ENCODE measurements at places on chromosomes 6 and 20.

- no peak for DNase-seq
Measured at GRCh38 chr6:47476781-47477496, 650 bp upstream of the CD2AP start.

DNA sequence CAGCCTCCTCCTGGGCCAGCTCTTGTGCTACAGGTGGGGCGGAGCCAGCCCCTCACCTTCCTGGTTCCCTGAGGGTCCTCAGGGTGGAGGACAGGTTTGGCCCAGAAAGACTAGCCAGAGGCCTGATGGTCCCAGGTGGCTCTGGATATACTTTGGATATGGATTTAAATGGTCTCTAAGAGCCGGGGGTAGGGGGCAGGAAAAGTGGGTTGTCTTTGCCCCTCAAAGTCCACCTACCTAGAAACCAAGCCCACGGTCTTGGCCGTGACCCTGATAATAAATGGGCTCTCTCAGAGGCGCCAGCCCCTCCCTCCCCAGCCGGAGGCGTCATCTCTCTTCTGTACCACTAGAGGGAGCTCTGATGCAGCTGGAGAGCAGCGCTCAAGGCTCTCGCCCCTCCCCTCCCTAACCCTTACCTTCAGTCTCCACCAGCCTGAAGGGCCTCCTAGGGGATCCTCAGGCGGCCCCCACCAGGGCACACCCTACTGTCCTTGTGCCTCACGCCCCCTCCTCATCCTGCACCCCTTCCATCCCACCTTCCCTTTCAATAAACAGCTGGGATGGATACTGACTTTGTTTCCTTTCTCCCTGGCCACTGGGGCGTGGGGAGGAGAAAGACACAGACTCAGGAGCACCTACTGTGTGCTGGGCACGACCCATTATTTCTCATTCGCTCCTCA is 7.5 kb downstream of the NRSN2 start:
- DNase-seq, result peak; percentile 91

DNA sequence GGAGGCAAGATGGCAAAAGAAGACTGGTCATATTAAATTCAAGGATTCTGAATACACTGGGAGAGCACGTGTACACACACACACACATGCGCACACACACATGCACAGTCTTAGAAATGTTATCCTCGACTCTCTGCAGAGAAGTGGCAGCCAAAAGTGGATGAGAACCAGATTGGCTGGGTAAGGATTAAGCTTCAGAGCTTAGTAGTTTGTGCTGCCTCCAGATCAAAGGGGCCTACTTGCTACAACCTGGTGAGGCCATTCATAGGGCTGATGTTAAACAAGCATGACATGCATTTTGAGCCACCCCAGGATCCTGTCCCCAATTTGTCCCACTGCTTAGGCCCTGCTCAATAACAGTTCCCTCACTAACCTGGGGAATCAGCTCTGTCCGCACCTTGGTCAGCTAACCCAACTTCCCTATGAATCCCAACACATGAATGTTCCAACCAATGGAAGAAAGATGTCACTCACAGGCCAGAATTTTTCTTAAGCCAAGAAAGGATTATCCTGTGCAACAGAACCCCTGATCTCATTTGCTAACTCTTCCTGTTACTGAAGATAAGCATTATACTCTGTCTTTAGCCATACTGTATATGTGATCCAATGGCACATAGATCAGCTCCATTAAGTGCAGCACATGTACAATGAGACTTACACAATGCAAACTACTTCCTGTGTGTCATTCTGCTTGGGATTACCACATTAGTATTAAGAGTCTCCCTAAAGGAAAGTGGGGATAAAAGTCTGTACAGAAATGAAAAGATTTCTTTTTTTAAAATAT is 31.0 kb downstream of the TOMM6 start:
- no peak for DNase-seq

- no peak for DNase-seq
Measured at GRCh38 chr20:38054647-38055046, 21.1 kb downstream of the RPRD1B start.

DNA sequence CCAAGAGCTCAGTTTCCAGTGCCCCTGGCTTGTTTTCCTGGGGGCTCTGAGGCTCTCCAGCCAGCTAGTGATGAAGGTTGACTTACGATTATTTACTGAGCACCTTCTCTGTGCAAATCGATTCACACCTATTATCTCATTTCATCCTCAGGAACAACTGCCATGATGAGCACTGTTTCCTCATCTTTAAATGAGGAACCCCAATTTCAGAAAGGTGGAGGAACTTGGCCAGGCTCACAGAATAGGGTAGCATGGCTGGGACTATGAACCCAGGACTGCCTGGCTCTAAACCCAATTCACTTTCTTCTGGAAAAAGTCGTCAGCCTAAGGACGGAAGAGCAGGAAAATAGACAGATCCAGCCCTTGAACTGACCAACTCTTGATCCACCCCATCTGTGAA is 3.5 kb upstream of the BPI start:
- no peak for DNase-seq

- no peak for DNase-seq
Measured at GRCh38 chr6:20403766-20404640, 2.3 kb downstream of the E2F3 start.

- DNase-seq, result no peak
Measured at GRCh38 chr6:157693867-157694266, 129.2 kb upstream of the SNX9 start.

GRCh38 chr6:133835901-133836300 is 53.0 kb upstream of the TCF21 start:
- DNase-seq, result no peak

GRCh38 chr6:29762781-29763214 is 39.6 kb downstream of the HLA-F start:
- peak; percentile 15 for DNase-seq

DNA sequence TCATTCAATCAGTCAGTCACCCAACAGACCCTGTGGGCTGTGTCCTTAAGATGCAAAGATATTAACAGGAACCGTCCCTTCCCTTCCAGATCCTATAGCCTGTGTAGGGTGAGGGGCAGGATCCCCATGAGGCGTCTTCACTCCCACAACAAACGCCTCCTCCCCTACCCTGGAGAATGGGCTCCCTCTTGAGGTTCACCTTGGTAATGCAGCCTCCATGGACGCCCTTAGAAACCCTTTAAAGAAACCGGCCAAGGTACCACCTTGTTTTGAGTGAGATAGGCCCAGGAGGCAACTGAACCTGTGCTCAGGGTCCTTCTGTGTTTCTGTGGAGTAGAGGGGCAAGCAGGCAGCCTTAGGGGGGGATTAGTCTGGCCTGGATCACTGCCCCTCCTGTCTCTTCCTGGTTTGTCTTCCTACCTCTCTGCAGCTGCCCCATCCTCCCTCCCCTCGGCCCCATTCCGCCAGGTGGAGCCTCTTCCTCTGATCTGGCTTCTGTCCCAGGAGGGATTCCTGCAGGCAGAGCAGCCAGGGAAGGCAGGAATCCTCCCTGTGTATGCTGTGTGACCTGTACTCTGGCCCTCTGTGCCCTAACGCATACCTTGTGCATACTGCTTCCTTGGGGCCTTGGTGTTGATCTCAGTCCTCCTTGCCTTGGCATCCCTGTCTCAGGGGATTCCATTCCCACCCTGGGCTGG is 6.6 kb upstream of the GUCA1A start:
- DNase-seq, result peak; percentile 91

DNA sequence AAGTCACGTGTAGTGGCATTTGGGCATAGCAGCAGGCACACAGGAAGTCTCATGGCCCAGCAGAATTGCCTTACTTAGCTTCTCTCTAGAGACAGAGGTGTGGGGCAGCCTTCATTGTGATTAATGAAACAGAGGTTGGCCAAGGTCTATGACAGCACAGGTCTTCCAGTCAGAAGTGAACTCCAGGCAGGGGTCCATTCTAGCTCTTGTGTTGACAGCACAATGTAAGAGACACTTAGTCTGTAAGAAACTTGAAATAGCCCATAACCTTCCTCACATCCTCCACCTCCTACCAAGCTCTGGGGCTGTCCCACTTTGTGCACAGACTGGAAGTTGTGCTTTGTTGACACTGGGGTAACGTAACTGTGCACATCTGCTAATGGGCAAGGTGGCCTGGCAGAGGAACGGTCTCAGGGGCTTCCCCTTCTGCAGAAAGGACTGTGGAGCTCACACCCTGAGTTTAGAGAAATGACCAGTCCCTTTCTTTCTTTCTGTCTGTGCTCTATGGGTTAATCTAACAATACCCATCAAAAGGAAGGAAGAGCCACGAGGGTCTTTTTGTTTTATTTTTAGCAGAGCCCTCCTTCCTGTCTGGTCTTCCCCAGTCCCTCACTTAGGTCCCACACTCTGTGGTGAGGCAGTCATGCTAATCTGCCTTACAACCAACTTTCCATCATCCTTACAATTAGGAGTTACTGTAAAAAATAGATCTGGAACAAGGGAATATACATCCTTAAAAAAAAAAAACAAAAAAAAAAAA is 35.6 kb upstream of the TAGAP start:
- DNase-seq, result no peak

DNA sequence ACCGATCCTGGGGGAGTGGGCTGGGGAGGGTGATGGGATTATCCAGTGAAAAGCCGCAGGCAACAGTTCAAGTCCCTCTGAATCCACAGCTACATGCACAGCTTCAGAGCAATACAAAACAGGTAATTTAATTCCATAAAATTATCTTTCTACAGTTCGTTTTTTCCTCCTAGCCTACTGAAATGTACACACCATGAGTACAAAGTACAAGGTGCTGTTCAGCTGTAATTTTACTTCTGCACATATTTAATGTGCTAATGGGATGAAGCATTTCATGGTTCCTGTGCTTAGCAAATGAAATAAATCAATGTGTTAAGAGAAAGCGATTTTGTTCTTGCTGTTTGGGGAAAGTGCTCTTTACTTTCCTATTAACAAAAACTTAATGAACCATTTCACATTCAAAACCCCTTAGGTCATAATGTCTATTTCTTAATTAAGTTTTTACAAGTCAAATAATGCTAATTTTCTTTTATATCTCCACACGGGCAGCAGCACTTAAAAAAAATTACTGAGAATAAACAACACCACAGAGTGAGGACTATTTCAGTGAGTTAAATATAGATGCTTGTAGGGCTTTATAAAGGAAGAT is 71.8 kb downstream of the INSM1 start:
- no peak for DNase-seq

GRCh38 chr6:142953373-142954273 is 8.6 kb upstream of the HIVEP2 start:
- no peak for DNase-seq

GRCh38 chr6:93621442-93621841 is 202.1 kb upstream of the EPHA7 start:
- no peak for DNase-seq

- no peak for DNase-seq
Measured at GRCh38 chr6:165159460-165159859, 149.9 kb downstream of the C6orf118 start.

- peak; percentile 82 for DNase-seq
Measured at GRCh38 chr20:25309395-25310267, 61.7 kb downstream of the PYGB start.

- peak; percentile 80 for DNase-seq
Measured at GRCh38 chr6:38671885-38672467, 31.0 kb downstream of the GLO1 start.

GRCh38 chr6:125818225-125818657 is 27.5 kb downstream of the NCOA7 start:
- peak; percentile 30 for DNase-seq

GRCh38 chr6:117440706-117441525 is 15.2 kb upstream of the ROS1 start:
- peak; percentile 75 for DNase-seq

DNA sequence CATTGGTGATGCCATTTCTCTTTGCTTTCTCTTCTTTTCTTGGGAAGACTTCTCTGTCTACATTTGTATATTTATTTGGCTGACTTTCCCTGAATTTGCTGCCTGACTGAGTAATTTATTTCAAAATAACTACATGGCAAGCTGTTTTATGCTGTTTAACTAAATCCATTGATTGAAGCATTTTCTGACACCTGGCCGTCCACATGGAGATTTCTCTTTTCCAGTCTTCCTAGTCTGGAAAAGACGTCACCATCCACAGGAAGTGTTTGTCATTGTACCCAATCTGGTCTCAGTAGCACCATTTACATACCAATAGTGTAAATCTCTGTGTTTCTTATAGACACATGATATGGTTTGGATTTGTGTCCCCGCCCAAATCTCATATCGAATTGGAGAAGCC is 9.2 kb upstream of the MAS1L start:
- DNase-seq, result no peak
